ENCODE measurements at places on chromosomes 3 and 15.

- DNase-seq: no peak
Measured at GRCh38 chr15:66761726-66762595, 59.9 kb downstream of the SMAD6 start.

- no peak for DNase-seq
Measured at GRCh38 chr3:53222183-53222901, 33.5 kb downstream of the TKT start.

DNA sequence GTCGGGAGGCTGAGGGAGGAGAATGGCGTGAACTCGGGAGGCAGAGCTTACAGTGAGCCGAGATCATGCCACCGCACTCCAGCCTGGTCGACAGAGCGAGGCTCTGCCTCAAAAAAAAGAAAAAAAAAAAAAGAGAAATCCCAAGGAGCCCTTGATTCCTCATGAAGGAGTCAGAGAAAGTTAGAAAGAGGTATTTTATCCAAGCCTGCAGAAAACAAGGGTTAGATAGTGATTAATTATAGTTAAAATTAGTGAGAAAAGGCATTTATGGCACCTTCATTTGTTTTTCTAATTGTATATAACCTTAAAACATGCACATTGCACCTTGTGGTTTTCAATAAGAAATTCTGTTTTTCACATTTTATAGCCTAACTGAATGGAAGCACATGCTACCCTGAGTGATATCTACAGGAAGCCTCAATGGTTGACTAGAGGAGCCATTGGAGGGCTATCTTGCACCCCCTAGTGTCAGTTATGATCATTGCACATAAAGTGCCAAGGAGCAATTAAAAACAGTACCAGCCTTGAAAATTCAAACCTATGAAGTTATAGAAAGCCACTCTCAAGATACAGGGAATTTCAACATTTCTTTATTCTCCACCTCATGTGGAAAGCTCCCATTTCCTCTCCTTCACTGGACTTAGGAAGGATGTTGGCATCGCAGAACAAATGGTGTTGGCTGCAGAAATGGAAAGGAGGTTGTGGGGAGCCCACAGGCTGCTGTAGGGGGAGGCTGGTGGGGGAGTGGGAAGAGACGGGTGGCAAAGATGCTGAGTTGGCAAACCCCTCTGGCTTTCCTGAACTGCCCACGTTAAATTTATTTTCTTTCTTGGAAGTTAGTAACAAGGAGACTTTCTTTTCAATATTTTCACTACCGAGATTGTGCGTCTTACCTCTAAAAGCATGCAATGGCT is 48.5 kb downstream of the ITGA11 start:
- peak; percentile 26 for DNase-seq

DNA sequence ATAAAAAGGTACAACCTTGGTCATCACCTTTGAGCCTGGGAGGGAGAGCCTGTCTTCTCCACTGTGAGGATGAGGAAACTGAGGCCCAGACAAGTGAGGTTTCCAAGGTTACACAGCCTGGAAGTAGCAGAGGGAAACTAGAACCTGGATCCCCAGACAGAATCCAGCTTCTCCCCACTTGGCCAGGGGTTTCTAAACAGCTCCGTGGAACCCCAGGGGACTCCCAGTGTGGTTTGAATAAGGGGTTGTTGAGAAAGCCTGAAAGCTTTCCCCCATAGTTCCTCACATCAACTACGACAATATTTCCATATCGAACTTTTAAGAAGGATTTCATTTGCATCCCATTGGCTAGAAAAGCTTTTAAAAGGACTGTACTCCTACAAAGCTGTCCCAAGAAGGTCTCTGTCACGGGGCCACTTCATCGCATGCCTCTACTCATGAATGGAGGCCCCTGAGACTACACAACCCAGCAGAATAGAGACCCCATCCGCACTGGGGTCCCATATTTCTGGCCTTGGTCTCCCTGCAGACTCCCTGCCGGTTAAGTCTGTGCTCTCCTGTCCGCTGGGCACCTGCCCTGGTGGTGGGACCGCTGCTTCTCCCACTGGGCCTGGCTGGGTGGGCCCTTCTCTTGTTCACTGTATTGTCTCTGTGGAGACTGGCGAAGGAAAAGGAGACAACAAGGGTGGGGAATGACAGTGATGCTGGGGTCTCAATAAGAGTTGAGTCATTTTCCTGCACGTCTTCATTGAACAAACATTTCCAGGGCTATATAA is 178.5 kb downstream of the SMAD6 start:
- DNase-seq: no peak

DNA sequence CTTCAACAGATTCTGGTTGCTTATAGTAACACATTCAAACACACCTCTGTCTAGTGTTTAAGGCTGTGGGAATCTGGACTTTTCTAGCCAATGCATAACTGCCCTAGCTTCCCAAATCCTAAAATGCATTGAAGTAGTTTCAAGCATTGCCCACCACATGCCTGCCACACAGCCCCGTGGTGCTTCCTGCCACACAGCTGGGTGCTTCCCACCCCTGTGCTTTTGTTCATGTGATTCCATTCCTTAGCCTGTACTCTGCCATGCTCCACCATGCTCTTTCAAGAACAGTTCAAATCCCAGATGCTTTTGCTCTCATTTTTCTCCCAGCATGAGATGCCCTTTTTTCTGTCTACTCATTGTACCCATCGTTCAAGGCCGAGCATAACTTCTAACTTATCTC is 2.3 kb upstream of the CMC1 start:
- no peak for DNase-seq

- DNase-seq: peak; percentile 74
Measured at GRCh38 chr3:72458375-72458774, 389.9 kb downstream of the SHQ1 start.

DNA sequence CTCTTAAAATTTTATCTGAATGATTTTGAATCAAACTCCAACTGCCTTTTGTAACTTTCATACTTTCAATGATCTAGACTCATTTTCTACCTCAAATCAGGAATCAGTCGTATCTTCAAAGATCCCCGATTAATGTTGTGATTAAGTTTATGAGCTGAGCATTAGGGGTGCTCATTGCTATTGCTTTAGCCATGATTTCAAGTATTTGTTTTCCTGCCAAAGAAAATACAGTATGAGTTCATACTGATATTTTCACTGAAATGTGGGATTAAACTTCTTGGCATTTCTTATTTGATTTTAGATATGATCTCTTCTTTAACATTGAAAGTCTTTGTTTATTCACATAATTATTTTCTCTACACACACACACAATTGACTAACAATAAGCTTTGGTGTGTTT is 785.6 kb downstream of the NTRK3 start:
- DNase-seq: no peak

GRCh38 chr3:108287146-108287545 is 9.2 kb upstream of the HHLA2 start:
- no peak for DNase-seq

GRCh38 chr3:10524799-10525301 is 19.5 kb upstream of the ATP2B2 start:
- peak; percentile 17 for DNase-seq

DNA sequence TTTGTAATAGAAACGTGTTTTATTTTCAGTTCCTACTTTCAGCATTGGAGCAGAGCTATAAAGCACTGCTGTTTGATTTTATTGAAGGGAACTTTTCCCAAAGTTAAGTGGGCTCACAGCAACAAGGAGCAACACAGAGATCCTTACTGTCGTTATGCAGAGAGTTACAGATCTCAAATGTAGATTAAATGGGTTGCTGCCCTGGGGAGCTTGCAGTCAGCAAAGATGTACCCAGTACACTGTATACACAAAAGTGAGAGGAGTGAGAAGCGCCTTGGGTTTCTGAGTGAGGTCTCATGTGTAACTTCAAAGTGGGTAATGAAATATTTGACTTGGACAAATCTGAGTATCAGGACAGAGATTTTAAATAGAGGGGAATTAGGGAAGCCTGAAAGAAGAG is 47.7 kb downstream of the MED12L start:
- DNase-seq: no peak

All from stomach (tissue), 19 donors.